ENCODE measurements at places on chromosomes 3 and 15.

DNA sequence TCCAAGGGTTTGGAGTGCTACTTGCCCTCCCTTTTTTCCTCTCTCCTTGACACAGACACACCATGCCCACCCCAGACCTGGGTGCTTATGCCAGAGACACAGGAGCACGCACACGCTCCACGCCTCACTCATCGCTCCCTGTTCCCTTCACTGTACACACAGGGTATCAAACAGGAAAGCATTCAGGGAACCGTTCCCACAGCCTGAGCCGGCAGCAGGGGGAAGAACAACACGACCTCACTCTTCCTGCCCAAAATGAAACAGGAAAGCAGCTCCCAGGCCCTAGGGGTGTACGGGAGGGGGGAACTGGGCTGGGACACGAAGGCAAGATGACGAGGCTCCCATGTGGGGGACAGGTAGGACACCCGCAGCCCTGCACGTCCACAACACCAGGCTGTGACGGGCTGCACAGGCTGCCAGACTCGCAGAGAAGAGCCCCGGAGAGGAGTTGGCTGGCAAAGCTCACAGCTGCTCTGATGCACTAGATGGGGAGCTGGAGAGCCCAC is 11.2 kb downstream of the DLL4 start:
- DNase-seq: no peak

GRCh38 chr3:158520433-158520832 is 50.6 kb upstream of the MLF1 start:
- DNase-seq: no peak

DNA sequence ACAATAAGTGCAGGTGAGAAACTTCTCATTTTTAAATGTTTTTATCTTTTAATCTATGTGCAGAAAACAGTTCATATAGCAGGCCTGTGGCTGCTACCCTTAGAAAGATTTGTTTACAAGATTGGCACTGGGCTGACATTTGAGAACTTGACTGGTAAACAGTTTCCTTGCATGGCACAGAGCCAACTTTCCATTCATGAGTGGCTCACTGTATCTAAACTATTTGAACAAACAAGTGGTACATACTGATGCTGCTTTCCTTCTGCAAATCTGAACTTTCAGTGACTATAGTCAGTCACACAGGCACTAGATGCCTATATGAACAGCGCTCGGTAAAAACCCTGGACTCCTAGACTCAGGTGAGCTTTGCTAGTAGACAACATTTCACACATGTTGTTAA is 6.3 kb upstream of the GTPBP8 start:
- DNase-seq: no peak

DNA sequence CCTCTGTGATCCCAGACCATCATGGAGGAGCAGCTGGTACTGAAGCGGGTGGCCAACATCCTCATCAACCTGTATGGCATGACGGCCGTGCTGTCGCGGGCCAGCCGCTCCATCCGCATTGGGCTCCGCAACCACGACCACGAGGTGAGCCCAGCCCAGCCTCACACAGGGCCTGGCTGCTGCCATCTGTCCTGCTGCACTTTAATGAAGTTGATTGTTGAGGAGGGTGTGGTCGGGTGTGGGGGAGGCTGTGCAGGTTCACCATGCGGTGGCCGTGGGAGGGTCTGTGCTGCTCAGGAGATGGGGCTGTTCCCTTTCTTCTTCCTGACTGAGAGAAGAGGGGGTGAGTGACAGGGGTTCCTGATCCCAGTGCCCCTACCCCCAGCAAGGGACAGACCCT is 30.6 kb downstream of the ACAD9 start:
- DNase-seq: no peak

- no peak for DNase-seq
Measured at GRCh38 chr3:48500656-48501055, 3.3 kb downstream of the SHISA5 start.

GRCh38 chr15:28960979-28961378 is 75.2 kb downstream of the APBA2 start:
- peak; percentile 78 for DNase-seq

- no peak for DNase-seq
Measured at GRCh38 chr3:140436421-140436820, 241.4 kb upstream of the TRIM42 start.

DNA sequence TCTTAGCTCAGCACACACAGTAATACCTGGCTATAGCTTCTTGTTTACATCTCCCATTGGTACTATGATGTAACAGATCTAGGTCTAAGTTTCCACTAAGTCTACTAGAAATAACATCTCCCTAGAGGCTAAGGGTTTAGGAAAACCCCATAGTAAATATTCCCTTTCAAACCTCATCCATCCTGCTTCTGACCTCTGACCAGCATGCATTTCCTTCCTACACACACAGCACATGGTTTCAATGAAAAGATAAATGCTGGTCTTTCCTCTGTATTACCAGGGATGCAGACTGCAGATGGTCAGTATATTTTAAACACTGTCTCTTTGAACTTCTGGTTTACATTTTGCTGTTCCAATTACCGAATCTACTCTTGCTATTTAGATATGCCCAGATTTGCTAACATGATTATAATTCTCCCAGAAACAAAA is 96.6 kb downstream of the EFL1 start:
- DNase-seq: no peak

GRCh38 chr3:45082142-45082538 is 56.0 kb downstream of the CLEC3B start:
- peak; percentile 78 for DNase-seq

- no peak for DNase-seq
Measured at GRCh38 chr3:29319262-29319661, 38.4 kb downstream of the RBMS3 start.

- DNase-seq: no peak
Measured at GRCh38 chr3:42880183-42880582, 4.5 kb upstream of the CYP8B1 start.

GRCh38 chr15:69026355-69026754 is 11.9 kb downstream of the NOX5 start:
- DNase-seq: no peak

- no peak for DNase-seq
Measured at GRCh38 chr3:120477781-120478180, 27.0 kb upstream of the FSTL1 start.

DNA sequence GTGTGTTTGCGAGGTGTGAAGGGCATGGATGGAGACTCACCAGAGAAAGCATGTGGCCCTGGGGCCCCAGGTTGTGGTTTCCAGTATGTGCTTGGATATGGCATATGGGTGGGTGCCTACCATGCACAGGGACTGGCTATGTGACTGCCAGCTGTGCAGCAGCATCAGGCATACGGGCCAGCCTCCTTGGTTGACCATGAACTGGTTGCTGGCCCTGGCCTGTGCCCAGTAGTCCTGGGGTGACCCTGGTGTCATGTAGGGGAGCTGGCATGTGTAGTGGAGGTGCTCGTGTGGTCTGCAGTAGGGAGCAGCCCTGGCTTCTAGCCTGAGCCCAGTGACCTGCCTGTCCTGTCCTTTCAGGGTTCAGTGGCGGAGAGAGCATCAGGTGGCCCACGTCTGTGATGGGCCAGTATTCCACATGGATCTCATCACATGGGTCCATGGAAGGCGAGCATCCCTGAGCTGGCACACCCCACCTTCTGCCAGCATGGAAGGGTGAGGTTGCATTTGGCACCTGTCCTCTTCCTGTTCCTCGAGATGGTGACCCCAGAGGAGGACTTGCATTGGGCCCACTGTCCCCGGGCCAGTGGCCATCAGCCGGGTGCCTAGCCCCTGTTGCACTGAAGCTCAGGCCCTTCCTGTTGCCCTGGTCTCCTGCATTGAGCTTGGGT is 228.9 kb downstream of the SNRPN start:
- no peak for DNase-seq

DNA sequence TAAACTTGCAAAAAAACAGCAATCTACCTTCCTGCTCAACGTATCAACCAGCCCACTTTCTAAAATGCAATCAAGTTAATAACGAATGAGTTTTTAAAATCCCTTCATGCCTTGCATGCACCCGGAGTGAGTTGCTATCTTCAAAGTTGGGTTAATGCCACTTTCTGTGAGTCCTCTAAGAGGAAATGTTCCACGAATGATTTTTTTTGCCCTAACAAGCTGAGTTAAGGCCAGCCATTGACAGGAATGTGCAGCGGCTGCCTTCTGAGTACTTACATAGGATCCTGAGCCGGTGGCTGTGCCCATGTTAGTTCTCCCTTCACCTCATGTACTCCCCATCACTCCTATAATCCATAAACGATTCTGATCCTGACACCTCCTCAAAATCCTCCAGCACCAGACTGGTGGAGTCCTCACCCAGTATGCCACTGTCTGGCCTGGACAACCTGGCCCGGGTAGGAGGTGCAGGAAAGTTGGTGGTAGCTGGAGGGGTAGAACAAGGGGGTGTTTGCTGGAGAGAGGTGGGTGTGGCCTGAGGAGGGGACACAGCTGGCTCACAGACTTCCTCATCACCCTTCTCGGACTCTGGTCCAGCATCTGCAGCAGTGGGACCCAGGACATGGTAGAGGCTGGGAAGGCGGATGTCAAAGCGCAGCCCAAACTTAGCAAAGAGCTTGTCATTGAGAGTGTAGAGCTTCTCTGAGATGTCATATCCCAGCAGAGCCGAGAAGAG is 12.4 kb downstream of the POPDC2 start:
- DNase-seq: no peak

GRCh38 chr3:147736226-147736625 is 327.1 kb downstream of the ZIC1 start:
- DNase-seq: no peak

- no peak for DNase-seq
Measured at GRCh38 chr3:46129588-46130272, 78.4 kb downstream of the CCR1 start.

DNA sequence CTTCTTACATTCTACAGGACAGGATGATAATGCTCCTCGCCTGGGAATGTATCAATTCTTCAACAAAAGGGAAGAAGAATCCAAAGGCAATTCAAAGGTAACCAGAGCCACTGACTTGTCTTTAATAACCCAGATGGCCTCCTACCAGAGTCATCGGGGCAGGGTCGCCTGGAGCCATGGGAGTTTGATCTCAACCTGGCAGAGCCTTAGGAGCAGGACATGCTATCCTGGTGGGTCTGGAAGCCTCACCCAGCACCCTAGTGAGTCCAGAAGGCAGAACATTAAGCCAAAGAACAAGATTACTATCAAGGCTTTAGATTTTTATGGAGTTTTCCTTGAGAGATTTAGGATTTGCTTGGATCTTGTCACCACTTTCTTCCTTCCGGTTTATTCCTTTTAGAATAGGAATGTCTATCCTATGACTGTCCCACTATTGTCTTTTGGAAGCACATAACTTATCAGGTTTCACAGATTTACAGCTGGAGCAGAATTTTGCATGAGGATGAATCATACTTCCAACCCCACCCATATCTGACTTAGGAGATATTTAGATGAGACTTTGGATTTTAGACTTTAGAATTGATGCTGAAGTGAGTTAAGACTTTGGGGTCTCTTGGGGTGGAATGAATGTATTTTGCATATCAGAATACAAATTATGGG is 330.3 kb upstream of the GOLIM4 start:
- peak; percentile 82 for DNase-seq

- DNase-seq: no peak
Measured at GRCh38 chr3:15631426-15632211, 30.1 kb downstream of the BTD start.

- no peak for DNase-seq
Measured at GRCh38 chr15:47003568-47003967, 713.7 kb upstream of the SEMA6D start.

GRCh38 chr3:177687291-177687690 is 490.0 kb upstream of the TBL1XR1 start:
- no peak for DNase-seq

GRCh38 chr3:187261541-187261969 is 30.0 kb downstream of the MASP1 start:
- DNase-seq: peak; percentile 88

- peak; percentile 5 for DNase-seq
Measured at GRCh38 chr3:24830230-24831152, 335.8 kb upstream of the THRB start.

- no peak for DNase-seq
Measured at GRCh38 chr15:82292271-82292670, 29.7 kb downstream of the SAXO2 start.

- no peak for DNase-seq
Measured at GRCh38 chr3:105798381-105798934, 70.4 kb downstream of the CBLB start.

DNA sequence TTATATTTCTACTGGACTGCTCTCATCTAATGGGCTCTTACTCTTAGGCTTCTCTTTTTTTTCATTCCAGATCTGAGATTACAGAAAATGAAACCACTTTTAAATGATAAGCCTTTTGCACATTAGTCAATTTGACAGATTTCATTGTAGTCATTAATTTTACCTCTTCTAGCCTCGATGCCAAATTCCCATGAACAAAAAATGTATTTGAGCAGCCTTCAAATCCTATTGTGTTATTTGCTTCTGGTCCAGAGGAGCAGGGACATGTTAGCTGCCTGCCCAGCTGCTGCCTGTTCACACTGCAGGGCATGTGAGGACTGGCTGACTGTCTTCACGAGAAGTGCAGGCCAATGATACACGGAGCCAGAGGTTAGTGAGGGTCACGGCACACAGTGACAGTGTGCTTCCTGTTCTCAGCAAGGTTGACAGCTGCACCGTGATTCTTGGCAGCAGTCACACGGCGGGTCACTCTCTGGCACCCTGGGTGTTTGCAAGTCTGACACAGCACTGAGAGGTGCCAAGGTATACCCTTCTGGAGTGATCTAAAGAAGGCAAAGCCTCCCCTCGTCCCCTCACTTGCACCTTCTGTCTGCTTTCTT is 40.8 kb downstream of the KAT2B start:
- no peak for DNase-seq

GRCh38 chr3:114626751-114627150 is 332.9 kb downstream of the TIGIT start:
- no peak for DNase-seq

GRCh38 chr15:56917652-56918045 is 795 bp upstream of the TCF12 start:
- no peak for DNase-seq

- DNase-seq: no peak
Measured at GRCh38 chr3:51379746-51380455, 5.2 kb upstream of the MANF start.

GRCh38 chr15:57084192-57084591 is 165.7 kb downstream of the TCF12 start:
- no peak for DNase-seq

DNA sequence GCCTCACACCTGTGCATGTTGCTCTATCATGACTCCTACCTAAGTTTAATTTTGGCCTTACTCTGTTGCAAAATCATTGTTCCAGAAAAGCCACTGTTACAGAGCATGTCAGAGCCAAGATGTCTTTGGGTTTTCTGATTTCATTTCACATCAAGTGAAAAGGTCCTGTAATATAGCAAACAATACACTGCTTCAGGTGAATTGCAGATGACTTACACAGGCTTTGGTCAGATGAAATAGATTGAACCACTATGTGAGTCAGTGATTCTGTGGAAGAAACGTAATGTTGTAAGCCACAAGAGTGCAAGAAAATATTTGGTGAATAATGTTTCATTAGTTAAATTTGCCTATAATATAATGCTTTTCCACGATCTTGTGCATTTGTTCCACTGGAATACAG is 22.7 kb downstream of the EBLN2 start:
- no peak for DNase-seq

GRCh38 chr3:165827883-165828282 is 9.3 kb downstream of the BCHE start:
- DNase-seq: peak; percentile 2

All from fibroblast of skin of back (primary cell).